ENCODE measurements at places on chromosomes 1 and 21.

- DNase-seq = no peak
Observed at GRCh38 chr1:180156631-180157091, 2.0 kb downstream of the QSOX1 start.

DNA sequence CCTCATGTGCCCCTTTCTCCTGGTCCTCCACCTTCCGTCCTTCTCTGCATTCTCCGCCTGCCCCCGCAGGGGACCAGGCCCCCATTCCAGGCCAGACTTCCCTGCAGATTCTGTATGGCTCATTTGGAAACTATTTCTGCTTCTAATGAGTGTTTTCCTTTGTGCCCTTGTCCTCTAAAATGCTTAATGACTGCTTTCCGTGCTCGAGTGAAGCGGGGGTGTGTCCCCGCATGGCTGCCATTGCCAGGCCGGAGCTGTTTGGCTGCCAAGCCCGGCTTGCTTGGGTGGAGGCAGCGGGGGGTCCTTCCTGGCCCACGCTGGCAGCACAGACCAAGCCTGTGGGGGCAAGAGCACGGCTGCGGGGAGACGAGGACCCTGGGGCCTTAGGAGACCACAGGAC lies 299.3 kb upstream of the VAMP3 start:
- no peak for DNase-seq

- DNase-seq = no peak
Observed at GRCh38 chr21:29185172-29185571, 54.7 kb downstream of the MAP3K7CL start.

GRCh38 chr1:1664941-1665814 lies 6.4 kb upstream of the CDK11B start:
- DNase-seq = no peak

DNA sequence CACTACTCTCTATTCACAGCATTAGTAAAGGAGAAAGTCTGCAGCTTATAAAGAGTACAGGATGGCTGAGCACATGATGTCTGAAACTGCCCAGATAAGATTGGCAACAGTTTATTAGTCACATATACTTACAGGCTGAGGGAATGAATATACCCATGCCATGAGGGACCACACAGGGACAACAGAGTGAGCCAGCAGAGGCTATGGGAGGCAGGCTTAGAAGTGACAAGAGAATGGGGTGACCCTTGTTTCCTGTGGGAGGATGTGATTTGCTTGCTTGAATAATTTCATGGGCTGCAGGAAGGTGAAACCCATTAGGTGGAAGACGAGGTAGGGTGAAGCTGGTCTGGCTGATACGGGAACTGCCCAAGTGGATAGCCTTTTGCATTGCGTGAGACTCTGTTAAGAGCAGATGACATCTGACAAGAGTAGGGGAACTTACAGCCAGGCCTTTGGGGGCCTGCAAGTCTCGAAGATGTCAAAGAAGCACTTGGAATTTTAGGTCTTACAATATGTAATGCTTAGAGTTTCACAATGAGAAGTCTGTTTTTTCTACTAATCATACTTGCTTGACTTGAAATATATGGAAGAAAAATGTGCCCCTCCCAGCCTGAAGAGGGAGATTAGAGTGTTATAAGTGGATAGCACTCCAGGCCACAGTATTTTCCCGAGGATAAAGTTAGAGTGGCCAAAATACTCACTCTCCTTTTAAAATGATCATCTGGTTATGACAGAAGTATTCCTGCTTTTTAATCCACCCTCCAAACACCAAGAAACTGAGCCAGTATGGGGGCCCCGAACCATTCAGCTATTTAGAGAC lies 34.6 kb upstream of the TNFSF4 start:
- no peak for DNase-seq

DNA sequence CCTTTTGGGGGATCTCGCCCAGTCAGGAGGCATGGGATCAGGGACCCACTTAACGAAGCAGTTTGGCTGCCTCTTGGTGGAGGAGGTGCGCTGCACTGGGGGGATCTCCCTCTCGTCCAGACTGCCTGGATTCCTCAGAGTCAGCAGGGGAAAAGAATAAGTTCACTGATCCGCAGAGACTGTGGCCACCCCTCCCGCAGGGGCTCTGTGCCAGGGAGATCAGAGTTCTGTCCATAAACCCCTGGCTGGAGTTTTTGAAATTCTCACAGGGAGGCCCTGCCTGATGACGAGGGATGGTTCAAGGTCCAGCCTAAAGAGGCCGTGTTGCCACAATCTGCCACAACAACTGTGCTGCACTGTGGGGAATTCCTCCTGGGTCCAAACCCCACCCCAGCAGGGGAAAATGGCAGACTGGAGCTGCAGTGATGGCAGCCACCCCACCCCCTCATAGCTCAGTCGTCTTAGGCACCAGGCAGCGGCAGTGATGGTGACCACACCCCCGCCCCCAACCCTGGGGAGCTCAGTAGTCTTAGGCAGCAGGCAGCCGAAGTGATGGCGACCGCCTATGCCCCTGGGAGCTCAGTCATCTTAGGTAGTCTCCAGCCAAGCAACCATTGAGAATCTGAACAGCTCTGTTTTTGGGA lies 273.8 kb upstream of the USP25 start:
- DNase-seq = no peak

DNA sequence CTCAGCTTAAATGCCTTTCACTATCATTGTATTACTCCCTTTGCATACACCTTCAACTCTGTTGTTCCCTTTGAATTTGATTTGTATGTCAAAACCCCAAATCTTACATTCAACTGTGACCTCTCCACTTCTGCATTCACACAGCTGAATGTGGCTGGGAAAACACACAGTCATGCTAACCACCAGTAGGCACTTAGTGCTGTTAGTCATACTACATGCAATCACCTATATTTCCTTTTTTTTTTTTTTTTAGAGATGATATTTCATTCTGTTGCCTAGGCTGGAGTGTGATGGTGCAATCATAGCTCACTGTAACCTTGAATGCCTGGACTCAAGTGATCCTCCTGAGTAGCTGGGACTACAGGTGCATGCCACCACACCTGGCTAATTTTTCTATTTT lies 16.2 kb downstream of the BTBD8 start:
- no peak for DNase-seq

DNA sequence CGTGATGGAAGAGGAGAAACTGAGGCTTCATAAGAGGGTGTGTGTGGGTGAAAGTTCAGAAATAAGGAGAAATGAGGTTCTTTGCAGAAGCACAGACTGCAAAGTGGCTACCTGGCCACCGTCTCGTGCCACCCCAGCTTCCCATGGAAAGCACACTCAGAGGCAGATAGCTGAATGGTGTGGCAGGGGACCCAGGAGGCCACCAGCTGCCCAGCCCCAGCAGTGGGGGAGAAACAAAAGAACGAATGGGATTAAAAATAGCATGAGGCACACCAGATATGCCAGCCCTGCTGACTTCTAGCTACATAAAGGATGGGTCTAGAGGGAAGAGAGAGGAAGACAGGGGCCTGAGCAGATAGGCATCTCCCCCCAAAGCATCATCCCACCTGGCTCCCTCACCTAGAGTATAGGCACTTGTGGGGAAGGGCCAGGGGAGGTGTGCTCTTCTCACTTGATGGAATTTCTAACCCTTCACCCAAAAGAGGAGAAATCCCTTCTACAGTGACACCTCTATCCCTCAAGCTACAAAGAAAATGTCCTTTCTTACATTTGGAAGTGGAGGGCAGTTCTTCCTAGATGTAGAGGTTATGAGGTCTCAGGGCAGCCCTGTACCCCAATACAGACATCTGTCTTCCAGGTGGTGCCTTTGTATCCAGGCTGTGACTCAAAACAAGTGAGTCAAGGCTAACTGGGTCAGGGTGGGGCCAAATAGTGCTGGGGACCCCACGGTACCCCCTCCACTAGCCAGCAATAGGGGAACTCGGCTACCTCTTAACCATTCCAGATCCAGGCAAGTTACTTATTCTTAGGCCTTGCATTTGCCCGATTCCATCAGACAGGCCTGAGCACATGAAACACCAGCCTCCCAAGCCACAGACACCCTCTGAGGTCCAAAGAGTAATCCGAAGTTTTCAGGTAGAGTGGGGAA lies 3.5 kb downstream of the HDGF start:
- no peak for DNase-seq

GRCh38 chr1:207454046-207454964 lies at the start of gene CR2:
TSS of gene CR2 (plus strand) at chr1:207454328. CDS start at chr1:207454419, 91 bp downstream.
- DNase-seq = peak; percentile 71

DNA sequence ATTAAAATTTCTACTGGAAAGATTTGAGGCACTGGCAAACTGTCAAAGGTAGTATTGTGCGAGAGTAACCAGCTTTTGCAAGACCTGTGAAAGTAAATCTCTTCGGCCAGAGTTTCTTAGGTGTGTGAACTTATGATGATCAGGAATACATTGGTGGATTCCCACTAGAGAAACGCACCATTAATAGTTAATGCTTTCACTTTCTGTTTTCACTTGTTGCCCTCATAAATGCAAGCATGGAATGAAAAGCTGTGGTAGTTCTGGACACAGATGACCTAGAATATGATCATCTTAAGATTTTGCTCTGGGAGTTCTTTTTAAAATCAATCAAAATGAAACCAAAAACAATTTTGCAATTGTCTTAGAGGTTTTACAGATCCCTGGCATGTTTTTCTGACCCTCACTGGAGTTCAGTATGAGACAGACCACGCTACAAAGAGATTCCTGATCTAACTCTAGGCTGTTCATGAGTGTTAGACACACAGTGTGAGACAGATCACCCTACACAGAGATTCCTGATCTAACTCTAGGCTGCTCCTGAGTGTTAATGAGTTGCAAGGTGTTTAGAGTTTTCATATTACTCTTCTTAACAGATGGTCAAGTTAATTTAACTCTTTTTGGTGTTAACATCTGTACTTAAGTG lies 98.8 kb downstream of the SDCCAG8 start:
- no peak for DNase-seq

GRCh38 chr1:9822897-9823692 lies 670 bp downstream of the CLSTN1 start:
- DNase-seq = peak; percentile 38

- DNase-seq = no peak
Observed at GRCh38 chr1:99661780-99662179, 15.9 kb downstream of the PALMD start.

DNA sequence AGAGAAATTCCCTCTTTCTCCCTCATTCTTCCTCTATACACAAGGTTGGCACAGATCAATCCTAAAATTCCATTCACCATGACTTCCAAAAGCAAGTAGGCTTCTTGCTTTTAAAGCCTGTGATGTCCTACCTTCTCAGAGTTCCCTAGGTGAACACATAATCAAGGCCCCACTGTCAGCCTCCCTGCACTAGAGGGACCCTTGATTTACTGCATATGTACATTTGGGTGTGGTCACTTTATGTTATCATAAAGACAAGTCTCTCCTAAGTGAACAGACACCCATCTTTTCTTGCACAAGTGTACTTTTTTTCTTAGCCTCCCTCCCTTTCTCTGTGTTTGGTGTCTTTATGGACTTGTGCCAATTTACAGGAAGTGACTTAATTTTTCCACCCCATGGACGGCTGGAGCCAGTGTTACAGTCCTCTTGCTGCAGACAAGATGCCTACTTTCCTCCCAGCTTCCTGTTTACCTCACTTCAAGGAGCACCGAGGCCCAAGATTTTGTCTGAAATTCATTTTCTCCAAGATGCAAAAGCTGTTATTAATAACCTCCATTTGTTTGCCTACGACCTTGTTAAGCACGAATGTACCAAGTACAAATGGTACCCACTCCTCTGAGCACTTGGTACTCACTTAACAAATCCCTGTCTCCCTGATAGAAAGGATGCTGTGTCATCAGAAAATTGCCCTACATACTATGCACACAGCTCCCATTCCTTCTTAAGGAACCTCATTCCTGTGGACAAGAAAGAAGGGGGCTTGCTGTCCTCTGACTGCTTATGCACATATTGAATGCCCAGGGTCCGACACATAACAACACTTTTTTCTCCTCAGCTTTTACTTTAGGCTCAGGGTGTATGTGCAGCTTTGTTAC lies 82.8 kb upstream of the SLC44A3 start:
- DNase-seq = peak; percentile 41

GRCh38 chr1:17121881-17122280 lies 2.6 kb upstream of the PADI2 start:
- DNase-seq = no peak

GRCh38 chr1:184860985-184861754 lies 106.5 kb upstream of the EDEM3 start:
- DNase-seq = no peak

DNA sequence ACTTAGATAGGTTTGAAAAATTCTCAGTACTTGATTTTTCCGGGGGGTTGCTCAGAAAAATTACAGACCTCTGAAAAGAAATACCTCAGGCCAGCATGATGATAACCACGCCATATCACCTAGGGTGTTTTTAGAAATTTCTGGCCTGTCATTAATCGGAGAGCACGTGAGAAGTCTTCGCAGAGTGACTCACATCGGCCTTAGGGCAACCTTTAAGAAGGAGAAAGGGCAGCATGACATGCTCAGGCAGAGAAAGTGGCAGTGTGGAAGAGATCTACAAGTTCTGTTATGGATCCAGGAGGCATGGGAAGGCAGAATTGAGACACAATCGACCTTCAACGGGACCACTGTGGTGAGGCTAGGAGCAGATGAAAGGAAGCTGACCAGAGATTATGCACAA lies 506.3 kb downstream of the LMO4 start:
- DNase-seq = no peak

- no peak for DNase-seq
Observed at GRCh38 chr1:68197461-68197860, 34.9 kb downstream of the WLS start.

DNA sequence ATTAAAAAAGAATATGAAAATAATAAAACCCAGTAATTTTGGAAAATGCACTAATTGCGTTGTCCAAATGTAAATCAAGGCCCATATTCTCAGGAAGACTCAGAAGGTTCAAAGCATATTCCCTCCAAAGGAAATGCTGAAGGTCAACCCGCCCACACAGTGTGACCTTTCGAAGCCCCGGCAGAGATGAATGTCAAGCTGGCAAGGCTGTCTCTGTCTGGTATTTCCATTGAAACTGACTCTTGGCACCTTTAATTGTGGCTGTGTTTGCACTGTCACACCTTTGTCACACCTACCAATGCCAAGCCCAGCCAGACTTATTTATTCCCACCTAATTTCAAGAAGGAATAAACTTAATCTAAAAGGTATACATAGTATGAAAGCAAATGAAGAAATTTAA lies 82.5 kb downstream of the NTPCR start:
- no peak for DNase-seq

GRCh38 chr1:161032409-161032808 lies 6.4 kb downstream of the TSTD1 start:
- DNase-seq = no peak

GRCh38 chr1:17955302-17956285 lies 152.0 kb upstream of the IGSF21 start:
- DNase-seq = peak; percentile 41

All from urothelium cell line (cell line).